ENCODE measurements at places on chromosomes 3 and 15. TPM values are rescaled to one million over a fixed set of nuclear protein-coding genes. Genes with fewer than 3 reads are reported as not detected.

The MELTF gene
- total RNA-seq: 12.9 TPM

DNA sequence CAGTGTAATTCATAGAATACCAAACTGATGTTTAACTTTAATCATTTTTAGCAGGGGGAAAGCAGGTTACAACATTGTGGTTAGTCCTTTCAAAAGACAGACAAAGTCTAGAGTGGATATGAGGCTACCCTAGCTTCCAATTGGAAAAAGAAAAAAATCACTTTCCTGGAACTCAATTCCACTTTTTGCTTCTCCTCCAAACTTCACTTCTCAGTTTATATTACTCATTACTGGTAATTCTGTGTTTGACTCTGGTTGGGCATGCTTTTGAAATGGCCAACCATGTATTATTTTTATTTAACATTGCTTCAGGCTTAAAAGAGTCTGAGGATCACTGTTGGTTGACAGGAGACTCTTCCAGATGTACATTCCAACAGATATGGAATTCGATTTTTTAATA lies 84.8 kb downstream of the RAP2B start:
- DNase-seq: no peak

The ALG1L2 gene
- not detected for total RNA-seq

The KLHL40 gene
- not detected for total RNA-seq

DNA sequence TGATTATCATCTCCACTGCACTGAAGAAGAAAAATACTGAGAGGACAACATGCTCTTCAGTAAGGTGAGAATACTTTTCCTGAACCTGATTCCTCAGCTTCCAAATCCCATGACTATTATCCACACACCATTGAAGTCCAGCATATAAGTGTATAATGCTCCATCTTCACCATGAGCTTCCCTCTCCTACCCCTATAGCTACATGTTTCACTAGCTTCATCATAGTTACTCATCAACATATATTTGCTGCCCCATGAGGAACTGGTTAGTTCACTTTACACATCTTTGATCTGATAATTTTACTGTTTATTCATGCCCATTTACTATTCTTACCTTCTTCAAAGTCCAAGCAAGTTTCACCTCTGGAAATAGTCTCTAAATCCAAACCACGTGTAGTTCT lies 908.5 kb upstream of the SEMA6D start:
- no peak for DNase-seq

GRCh38 chr3:33629219-33629618 lies 88.8 kb downstream of the CLASP2 start:
- no peak for DNase-seq

- DNase-seq: no peak
Observed at GRCh38 chr3:191982481-191982880, 521.5 kb downstream of the PYDC2 start.

The BCL2A1 gene
- total RNA-seq: not detected

GRCh38 chr3:50557106-50557505 lies 10.4 kb downstream of the C3orf18 start:
- no peak for DNase-seq

- DNase-seq: no peak
Observed at GRCh38 chr3:170967126-170967525, 58.7 kb upstream of the EIF5A2 start.

The GOLGA6L24 gene
- total RNA-seq: not detected

GRCh38 chr15:91976966-91977365 lies 123.5 kb downstream of the SLCO3A1 start:
- DNase-seq: no peak

The SRP14 gene
- total RNA-seq: 205 TPM

DNA sequence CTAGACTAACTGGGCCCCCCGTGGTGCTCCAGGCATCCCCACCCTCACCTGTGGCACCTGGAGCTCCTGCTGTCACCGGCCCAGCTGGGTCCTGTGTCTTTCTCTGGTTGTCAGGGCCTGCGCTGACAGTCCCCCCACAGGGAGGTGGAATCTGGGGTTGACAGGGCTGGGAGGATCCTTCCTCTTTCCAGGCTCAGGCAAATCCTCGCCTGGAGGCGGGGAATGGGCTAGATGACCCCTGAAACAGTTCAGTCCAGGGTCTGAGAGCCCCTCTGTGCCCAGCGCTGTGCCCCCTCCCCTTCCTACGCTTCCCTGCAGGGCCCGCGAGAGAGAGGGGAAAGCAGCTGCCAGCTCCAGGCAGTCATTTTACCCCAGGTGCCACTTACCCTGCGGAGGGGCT lies 50.1 kb upstream of the MCF2L2 start:
- no peak for DNase-seq

The AGBL1 gene
- total RNA-seq: not detected

The CHRD gene
- 0.03 TPM for total RNA-seq

DNA sequence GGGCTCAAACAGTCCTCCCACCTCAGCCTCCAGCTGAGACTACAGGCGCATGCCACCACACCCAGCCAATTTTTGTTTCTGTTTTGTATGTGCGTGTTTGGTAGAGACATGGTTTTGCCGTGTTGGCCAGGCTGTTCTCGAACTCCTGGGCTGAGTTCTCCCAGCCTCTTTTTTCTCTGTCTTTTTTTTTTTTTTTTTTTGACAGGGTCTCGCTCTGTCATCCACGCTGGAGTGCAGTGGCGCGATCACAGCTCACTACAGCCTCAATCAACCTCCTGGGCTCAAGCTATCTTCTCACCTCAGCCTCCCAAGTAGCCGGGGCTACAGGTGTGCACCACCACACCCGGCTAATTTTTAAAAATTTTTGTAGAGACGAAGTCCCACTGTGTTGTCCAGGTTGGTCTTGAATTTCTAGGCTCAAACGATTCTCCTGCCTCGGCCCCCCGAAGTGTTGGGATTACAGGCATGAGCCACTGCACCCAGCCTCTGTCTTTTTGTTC lies 867 bp upstream of the DCAF1 start:
- DNase-seq: no peak

- DNase-seq: no peak
Observed at GRCh38 chr15:39456159-39456558, 124.7 kb upstream of the THBS1 start.

DNA sequence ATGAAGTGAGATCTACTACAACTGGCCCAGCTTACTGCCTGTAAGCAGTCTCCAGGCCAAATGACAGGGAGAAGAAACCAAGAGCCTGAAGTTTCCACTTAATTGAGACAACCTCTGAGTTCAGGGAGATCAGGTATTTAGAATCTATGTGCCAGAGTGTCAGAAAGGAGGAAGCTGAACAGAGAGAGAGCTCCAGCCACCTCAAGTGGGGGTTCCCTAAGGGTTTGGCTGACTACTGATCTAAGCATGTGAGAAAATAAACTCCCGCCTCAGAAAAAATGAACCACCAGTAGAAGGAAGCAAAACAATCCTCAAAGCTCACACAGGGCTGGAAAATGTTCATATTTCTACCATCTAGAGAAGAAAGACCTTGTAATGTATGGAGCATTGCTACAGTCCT lies 25.0 kb downstream of the ADAM10 start:
- no peak for DNase-seq

- no peak for DNase-seq
Observed at GRCh38 chr15:48798319-48798718, 12.6 kb downstream of the CEP152 start.

The TJP1 gene
- total RNA-seq: 56.9 TPM

DNA sequence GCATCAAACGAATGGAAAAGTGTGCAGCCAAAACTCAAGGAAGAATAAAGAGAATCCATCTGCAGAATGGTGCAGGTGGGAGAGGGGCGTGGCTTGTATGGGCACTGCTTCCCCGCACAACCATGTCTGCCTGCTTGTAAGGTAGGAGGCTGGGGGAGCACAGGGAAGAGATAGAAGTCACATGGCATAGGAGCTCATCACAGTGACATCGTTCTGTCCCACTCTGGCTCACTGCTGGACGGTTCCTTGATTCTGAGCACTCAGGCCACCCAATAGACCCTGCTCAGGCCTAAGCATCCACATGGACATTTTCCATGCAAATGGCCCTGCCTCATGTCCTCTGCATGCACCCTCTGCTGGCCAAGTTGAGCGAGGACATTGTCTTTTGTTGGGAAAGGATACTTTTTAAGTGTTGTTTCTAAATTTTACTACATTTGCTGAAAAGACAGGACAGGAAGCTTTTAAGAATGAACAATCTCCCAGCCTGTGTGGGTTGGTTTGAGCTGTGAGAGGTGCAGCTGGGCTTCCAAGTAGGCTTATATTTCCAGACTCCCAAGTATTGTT lies 3.1 kb downstream of the MYLK start:
- peak; percentile 55 for DNase-seq

- no peak for DNase-seq
Observed at GRCh38 chr3:117557464-117558090, 848.0 kb downstream of the TUSC7 start.

GRCh38 chr3:76264496-76264895 lies 479.1 kb upstream of the ZNF717 start:
- DNase-seq: no peak

DNA sequence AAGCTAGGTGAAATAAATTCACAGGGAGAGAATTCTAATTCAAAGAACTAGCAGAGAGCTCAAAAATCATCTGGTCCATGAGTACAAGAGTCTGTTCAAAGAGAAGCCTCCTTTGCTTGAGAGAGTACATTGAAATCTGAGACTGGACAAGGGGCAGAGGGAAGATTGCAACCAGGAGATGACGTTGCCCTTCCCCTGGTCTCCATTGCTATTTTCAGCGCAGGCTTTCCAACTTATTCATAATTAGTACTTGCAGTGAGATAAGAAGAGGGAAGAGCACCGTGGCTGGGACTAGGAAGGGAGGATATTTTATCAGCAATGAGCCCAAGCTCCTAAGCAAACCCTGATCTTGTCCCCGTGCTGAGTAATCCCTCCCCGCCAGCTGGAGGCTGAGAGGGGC lies 251.8 kb upstream of the RORA start:
- DNase-seq: no peak

The POTEB gene
- total RNA-seq: not detected

- DNase-seq: no peak
Observed at GRCh38 chr3:191393146-191393545, 62.8 kb upstream of the UTS2B start.

The APOD gene
- not detected for total RNA-seq

The MESP1 gene
- total RNA-seq: 8.9 TPM

- peak; percentile 22 for DNase-seq
Observed at GRCh38 chr3:126745760-126746394, 41.8 kb downstream of the CHCHD6 start.

DNA sequence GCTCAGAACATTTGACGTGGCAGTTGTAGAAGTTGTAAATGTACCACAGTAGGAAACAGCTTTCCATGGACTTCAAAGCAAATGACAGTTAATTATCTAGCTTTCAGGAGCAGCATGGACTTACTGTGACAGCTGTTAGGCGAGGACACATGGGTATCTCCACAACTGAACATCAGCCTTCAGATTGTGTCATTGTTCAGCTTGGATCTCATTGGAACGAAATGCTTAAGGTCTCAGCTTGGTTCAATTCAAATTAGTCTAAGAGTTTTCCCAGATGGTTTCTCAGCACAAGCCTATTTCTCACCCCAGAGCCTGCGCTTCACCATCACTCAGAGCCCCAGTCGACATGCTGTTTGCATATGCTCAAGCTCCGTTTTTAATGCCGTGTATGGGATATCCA lies 21.1 kb upstream of the GYG1 start:
- DNase-seq: no peak

- peak; percentile 49 for DNase-seq
Observed at GRCh38 chr3:108183181-108183580, 39.0 kb downstream of the IFT57 start.

GRCh38 chr3:195906865-195907683 lies 1.3 kb downstream of the TNK2 start:
- peak; percentile 50 for DNase-seq

DNA sequence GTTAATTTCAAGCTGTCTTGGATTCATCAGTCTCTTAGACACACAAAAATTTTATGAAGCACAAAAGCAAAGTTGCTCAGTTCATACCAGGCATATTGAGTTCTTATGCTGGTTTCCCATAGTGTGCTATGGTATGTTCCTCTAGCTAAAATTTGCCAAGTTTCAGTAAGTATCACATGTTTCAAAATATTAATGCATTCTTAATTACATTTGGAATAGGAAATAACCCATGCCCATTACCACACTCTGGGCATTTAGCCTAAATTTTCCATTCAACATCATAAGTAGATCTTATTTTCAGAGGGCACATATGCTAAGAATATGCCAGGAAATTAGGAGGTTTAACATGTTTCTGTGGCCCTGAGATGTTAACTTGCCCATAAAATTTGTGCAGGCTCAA lies 289.9 kb downstream of the SHOX2 start:
- no peak for DNase-seq

The IL17RC gene
- 14.8 TPM for total RNA-seq

GRCh38 chr3:161220850-161221753 lies at the start of gene NMD3:
TSS of gene NMD3 (plus strand) at chr3:161221311. CDS start at chr3:161222014, 703 bp downstream.
- DNase-seq: peak; percentile 96

The ERICH6 gene
- not detected for total RNA-seq
